ENCODE measurements at places on chromosomes 5 and 9.

DNA sequence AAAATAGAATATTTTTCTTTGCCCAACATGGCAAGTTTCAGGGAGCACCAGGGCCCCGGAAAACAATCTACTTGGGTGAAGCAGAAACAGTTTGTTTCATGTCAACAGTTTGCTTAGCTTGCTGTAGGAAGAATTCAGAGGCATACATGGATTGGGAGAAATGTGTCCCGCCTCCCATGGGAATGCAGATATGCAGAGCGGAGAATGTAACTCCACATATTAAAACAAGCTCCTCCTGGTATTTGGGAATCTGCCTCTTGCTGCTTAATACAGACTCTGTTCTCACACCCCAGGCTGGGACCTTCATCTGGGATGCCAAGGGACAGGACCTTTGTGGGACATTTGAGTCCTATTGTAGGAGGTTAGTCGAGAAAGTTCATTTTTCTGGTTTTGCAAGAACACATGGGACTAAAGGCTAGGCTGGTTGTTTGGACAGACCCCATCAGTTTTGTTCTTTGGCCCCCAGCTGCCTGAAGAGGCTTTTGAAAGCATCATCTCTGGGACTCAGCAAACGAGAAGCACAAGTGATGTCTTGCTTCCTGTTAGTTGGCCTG, 220.5 kb upstream of the ADRA1B start:
- no peak for DNase-seq
- no peaks in the 10 kb centered on the region for H3K27me3 ChIP-seq
- no peak overlapping the region for H3K4me3 ChIP-seq
- H3K27ac ChIP-seq: no peak overlapping the region
- peaks cover 6% of the 10 kb centered on the region for H3K4me1 ChIP-seq
- no peaks in the 10 kb centered on the region for H3K36me3 ChIP-seq

- H3K4me3 ChIP-seq: no peak overlapping the region
- no peak for DNase-seq
- no peak overlapping the region for H3K27ac ChIP-seq
These were observed 33.8 kb downstream of the SLC9A3 start for GRCh38 chr5:490116-491106.

GRCh38 chr5:139415221-139415861, 11.5 kb upstream of the SPATA24 start:
- no peak overlapping the region for H3K27ac ChIP-seq
- H3K27me3 ChIP-seq: no peaks in the 10 kb centered on the region
- H3K36me3 ChIP-seq: peaks cover 12% of the 10 kb centered on the region

DNA sequence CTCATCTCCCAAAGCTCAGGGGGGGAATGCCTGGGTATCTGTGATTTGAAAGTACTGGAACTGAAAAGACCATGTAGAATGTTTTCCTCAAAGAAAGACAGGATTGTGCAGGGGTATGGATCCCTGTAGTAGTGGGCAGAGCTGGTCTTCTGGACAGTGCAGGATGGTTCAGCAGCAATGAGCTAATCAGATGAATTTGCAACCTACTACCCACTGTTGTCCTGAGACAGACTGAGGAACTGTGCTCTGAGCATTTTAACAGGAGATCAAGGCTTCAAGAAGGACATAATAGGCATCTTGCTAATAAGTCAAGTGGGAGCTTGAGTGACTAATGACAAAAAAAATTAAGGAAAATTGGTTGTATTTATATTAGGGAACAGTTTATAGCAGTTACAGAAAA, 61.7 kb downstream of the FYB1 start:
- H3K27ac ChIP-seq: no peak overlapping the region
- H3K4me3 ChIP-seq: no peak overlapping the region
- H3K4me1 ChIP-seq: peaks cover 2% of the 10 kb centered on the region
- H3K36me3 ChIP-seq: no peaks in the 10 kb centered on the region

- peaks cover 7% of the 10 kb centered on the region for H3K27me3 ChIP-seq
- no peaks in the 10 kb centered on the region for H3K4me1 ChIP-seq
- H3K36me3 ChIP-seq: no peaks in the 10 kb centered on the region
- DNase-seq: no peak
These were observed 12.6 kb downstream of the IRX2 start for GRCh38 chr5:2738700-2739359.

GRCh38 chr9:91164724-91165520, 196.8 kb downstream of the AUH start:
- H3K36me3 ChIP-seq: no peaks in the 10 kb centered on the region
- H3K27ac ChIP-seq: peak overlapping the region; percentile 90
- H3K27me3 ChIP-seq: no peaks in the 10 kb centered on the region
- DNase-seq: no peak
- peak overlapping the region; percentile 30 for H3K4me3 ChIP-seq

DNA sequence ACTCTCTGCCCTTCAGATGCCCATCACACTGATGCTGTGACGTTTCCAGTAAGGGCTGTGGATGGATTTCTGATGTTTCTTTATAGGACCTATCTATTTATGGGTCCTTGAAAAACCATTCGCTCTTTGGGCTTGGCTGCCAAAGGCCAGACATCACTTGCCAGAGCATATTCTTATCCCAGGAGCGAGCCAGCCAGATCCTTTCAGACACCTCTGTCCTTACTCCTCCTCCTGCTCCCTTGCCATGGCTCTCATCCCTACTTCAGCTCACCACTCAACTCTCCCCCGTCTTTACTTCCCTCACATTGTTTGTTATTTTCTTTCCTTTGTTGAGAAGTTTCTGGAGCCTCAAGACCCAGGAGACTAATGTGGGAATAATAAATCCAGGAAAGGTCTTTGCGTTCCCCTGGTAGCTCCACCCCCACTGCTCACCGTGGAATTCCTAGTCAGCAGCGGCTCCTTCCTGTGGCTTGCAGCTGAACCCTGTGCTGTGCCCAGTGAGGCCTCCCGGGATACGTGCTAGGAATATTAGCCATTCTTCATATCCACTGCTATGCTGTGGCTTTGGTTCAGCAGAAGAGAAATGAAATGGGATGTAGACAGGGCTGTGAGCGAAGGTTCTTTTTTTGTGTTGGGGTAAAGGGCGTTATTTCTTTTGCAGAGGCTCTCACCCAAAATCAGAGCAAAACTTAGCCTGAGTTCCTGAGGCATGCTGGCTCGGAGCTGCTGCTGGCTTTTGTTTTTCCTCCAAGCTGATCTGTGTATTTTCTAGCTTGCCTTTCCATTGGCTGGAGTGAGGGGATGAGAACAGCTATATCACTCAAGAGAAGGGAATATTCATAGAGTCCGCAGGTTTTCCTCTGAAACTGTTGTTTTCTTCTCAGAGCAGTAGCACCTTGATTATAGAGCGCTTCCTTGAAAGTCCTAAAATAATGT, 171.1 kb downstream of the SAXO1 start:
- no peak overlapping the region for H3K27ac ChIP-seq
- no peaks in the 10 kb centered on the region for H3K27me3 ChIP-seq
- H3K36me3 ChIP-seq: no peaks in the 10 kb centered on the region
- H3K4me3 ChIP-seq: no peak overlapping the region
- no peak for DNase-seq

DNA sequence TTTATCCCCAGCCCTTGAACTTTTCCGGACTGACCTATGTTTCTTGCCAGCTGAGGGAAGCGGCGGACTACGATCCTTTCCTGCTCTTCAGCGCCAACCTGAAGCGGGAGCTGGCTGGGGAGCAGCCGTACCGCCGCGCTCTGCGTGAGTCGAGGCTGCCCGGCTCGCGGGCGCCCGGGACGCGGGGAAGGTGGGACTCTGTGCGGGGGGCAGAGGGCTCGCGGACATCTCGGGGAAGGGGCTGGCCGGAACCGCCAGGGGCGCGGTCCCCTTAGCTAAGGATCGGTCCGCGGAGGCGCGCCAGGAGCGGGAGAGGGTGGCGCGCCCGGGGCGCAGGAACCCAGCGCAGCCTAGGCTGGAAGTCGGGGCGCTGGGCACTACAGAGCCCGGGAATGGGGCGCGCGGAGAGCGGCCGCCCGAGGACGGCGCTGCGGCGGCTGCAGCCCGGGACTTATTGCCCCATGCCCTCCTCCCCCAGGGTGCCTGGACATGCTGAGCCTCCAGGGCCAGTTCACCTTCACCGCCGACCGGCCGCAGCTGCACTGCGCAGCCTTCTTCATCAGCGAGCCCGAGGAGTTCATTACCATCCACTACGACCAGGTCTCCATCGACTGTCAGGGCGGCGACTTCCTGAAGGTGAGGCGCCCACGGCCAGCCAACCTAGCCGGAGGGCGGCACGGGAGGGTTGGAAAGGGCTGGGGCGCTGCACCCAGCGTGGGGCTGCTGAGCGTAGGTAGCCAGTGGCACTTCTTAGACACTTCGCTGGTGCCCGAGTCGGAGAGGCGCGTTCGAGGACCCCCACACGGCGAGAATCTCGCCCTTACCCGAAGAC, 922 bp downstream of the CRHBP start:
- H3K4me3 ChIP-seq: no peak overlapping the region
- no peaks in the 10 kb centered on the region for H3K36me3 ChIP-seq
- H3K27ac ChIP-seq: no peak overlapping the region

DNA sequence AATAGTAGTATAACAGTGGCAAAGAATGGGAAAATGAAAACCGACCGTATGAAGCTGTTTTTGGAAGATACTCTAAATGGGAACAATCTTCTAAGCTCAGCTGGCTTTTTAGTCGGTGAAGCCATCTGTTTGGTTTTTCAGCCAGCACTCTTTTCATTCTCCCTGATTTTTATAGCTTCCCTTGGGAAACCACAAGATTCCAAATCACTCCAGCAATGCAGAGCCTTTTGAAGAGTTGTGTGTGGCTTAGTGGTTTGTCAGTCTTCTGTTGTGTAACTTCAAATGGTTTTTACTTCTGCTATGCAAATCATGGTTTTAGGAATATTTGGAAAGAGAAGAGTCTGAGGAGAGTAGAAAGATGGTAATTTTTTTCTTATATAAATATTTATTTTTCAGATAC, 180.7 kb downstream of the KDM4C start:
- H3K4me3 ChIP-seq: no peak overlapping the region
- peaks cover 24% of the 10 kb centered on the region for H3K36me3 ChIP-seq
- H3K27ac ChIP-seq: no peak overlapping the region
- peaks cover 12% of the 10 kb centered on the region for H3K4me1 ChIP-seq

- H3K36me3 ChIP-seq: peaks cover 13% of the 10 kb centered on the region
- peaks cover 13% of the 10 kb centered on the region for H3K4me1 ChIP-seq
- DNase-seq: no peak
- no peak overlapping the region for H3K27ac ChIP-seq
- peak overlapping the region; percentile 87 for H3K4me3 ChIP-seq
These were observed 694 bp upstream of the REEP2 start for GRCh38 chr5:138438003-138438723.

DNA sequence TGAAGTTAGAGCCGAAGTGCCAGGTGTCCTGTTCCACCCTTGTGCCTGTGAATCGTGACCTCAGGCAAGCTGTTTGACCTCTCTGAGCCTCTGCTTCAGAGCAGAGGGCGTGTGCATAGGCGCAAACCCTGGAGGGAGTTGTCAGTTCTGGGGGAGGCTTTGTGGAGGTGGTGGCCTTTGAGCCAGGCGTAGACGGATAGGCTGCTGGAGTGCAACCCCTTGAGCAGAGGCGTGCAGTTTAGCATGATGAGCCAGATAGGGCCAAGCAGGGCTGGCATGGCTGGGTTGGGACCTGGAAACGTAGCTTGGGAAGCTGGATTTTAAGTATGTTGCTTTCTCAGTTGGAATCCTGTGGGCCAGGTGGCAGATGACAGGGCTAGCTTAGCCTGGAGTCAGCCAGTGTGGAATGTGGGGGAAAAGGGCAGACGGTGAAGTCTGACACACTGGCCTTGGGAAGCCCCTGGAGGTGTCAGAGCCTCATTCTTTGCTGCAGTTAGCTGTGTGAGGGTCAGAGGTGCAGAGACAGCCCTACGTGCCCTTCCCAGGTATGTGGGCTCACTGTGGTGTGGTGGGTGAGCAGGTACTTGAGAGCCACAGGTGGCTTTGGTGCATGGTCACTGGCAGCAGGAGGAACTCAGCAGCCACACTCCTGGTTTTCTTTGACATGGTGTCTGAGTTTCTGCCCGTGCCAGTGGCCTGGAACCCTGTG, 93.4 kb downstream of the DAB2IP start:
- no peak overlapping the region for H3K4me3 ChIP-seq
- no peaks in the 10 kb centered on the region for H3K27me3 ChIP-seq
- H3K27ac ChIP-seq: no peak overlapping the region
- H3K36me3 ChIP-seq: no peaks in the 10 kb centered on the region
- DNase-seq: no peak

DNA sequence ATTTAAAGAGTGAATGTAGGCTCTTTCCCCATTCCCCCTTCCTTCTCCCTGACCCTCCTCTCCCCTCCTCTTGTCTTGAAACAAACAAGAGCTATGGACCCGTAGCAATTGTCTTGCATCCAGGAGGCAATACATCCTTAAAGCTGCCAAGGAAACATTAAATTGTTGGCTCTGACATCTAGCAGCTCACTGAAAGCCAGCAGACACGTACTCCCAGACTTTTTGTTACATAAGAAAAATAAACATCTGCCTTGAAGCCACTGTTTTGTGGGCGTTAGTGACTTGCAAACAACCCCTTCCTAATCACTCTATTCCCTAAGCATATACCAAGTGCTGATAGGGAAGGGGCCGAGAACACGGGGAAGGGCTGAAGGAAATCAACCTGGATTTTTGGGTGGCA, 8.6 kb downstream of the SLC45A2 start:
- H3K4me3 ChIP-seq: no peak overlapping the region
- H3K36me3 ChIP-seq: no peaks in the 10 kb centered on the region
- no peak overlapping the region for H3K27ac ChIP-seq
- H3K4me1 ChIP-seq: no peaks in the 10 kb centered on the region

DNA sequence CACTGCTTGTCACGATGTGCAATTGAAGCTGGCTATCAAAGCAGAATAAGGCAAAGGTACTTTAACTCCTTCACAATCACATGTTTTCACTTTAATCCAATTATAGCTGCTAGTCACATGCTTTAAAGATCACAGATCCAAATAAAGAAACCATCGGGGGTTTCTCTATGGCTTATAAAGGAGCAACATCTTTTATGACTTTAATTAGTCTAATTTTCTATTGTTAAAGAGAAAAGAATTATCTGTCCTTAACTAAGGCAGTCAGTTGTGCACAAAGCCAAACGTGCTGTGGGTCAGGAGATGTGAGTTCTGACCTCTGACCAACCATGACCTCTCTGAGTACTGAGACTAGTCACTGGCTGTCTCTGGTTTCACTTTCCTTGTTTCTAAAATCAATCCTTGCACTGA, 561.1 kb downstream of the RAB3C start:
- no peak overlapping the region for H3K27ac ChIP-seq
- no peak for DNase-seq
- H3K4me3 ChIP-seq: no peak overlapping the region
- no peaks in the 10 kb centered on the region for H3K36me3 ChIP-seq
- H3K27me3 ChIP-seq: no peaks in the 10 kb centered on the region
- no peaks in the 10 kb centered on the region for H3K4me1 ChIP-seq

DNA sequence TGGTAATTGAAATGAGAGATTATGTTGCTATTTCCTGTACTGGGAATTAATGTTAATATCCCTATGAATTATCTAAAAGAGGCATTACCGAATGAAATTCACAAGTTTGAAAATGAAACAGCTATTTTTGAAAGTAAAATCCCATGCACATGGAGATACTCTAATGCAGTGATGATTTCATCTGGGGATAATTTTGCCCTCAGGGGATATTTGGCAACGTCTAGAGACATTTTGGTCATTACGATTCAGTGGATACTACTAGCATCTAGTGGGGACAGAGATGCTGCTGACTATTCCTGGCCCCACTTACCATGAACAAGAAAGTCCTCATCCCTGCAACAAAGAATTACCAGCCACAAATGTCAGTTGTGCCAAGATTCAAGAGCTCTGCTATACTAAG, 500.9 kb downstream of the EFNA5 start:
- no peaks in the 10 kb centered on the region for H3K4me1 ChIP-seq
- no peak for DNase-seq
- no peak overlapping the region for H3K27ac ChIP-seq
- no peak overlapping the region for H3K4me3 ChIP-seq
- no peaks in the 10 kb centered on the region for H3K27me3 ChIP-seq
